ENCODE measurements at places on chromosomes 2 and 18.

- no peak for DNase-seq
Measured at GRCh38 chr18:63290821-63291200, 28.8 kb downstream of the BCL2 start.

DNA sequence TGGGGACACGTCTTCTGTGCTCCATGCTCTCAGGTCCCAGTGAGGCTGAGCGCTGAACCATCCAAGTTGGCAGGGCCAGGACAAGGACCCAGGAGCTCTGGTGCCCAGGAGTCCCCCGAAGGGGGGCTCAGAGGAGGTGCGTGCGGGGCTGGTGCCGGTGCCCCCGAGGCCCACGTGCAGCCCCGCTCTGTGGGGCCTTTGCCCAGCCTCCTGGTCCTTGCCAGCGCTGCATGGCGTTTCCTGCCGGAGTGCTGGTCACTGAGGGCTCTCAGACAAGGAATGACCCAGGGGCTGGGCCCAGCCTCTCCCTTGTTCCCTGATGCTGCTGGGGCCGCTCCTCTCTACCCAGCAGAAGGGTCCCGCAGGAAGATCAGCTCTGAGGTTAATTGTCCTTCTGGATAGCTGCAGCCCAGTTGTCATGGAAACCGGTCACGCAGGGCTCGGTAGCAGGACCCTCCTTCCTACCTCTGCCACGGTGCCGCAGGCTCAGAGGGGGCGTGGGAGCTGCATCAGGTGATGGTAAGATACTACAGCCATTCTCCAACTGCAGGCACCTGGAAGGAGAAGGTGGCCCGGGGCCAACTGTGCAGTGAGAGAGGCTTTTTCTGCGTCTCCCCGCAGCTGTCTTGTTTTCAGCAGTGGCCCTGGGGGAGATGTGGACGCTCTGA lies 64.5 kb downstream of the RRM2 start:
- no peak for DNase-seq

DNA sequence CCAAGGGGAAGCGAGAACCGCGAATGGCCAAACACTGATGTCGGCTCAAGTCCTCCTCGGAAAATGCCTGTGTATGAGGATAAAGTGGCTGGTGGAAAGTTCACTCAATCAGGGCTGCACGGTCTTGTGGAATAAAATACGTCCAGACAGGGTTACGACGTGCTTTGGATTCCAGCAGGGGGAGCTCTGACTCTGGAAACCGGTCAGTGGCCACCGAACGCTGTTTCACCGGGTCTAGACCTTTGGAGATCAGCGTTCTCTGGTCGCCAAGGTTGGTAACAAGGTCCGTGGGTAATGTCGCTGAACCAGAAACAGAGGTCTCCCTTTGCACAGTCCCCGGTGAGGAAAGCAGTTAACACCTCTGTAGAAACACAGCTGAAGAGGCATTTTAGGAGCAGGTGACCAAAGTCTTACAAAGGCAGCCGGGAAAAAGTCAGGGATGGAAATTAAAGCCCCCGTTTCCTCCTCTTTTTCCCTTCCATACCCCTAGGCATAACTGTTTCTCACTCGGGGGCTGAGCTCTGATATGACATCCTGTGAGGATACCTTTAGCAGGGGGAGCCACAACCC lies 47.8 kb downstream of the CDCA7 start:
- peak; percentile 57 for DNase-seq

DNA sequence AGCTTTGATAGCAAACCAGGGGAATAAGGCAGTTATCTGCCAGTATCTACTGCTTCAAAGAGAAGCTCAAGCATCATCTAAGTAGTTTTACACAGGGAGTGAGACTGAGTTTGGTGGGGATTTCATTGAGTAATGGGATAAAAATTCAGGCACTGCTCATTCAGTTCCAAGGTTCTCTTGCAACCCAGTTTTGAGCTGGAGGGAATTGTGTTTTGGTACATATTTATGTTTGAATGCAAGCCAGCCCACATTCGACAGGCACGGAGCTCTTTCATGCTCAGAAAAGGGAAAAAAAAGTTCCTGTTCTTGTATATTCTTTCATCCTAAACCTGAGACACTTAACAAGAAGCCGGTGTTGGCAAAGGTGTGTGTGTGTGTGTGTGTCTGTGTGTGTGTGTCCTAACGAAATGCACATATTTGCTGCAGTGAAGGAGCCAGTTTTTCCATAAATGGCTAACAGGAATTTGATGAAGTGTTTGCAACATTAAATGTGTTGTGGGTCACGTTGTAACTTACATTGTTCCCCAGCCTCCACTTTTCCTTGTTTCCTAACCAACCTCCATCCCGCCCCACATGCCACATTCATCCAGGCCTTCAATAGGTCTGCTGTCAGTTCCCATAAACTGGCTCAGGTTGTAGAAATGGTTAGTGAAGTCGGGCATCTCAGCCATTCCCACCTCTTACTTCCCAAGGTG lies 311.1 kb downstream of the TXNL1 start:
- no peak for DNase-seq

DNA sequence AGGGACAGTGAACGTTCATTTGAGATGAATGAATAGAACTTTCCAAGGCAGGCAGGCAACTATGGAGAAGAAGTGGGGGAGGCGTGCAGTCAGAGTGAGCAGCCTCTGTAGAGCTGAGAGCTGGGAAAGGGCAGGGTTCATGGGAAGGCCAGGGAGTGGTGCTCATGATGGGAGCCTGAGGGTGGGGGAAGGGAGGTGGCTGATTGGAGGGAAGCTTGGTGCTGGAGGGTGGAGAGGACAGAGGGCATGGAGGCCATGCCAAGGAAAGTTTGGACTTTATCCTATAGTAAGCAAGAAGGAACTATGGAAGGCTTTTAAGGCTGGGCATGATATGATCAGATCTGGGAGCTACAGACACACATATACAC lies 47.6 kb upstream of the LGALSL start:
- DNase-seq, result no peak

DNA sequence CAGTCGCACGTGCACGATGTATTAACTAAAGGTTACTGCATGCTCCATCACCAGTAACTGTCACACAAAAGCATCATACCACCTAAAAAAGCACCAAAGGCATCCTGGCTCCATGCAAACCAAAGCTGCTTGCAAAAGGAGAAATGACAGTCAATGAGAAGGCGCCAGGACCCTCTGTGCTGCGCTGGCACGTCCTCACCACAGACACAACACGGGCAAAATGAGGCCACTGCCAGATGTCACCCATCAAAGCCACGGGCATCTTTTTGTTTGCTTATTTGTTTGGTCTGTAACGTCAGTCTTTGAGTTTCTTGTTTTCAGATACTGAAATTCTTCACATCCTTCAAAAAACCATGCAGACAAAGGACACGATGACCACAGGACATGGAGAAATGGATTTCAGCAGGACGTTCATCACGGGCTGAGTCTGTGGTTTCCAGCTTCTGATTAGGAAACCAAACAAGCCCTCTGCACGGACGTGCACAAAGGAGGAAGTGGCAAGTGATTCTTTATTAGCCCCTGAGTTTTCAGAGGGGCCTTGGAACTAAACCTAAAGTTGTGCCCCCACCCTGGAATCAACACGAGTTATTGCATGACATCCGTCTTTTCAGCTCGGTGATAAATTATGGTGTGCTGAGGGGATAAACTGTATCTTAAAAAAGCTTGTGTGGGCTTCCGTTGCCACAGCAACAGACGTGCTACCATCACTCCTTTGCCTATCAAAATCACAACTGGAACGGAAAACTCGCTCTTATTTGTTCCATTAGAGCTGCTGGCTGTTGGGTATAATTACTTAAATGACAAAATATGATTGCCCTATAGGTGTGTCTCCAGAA lies 181.8 kb downstream of the EIPR1 start:
- no peak for DNase-seq

- DNase-seq, result peak; percentile 72
Measured at GRCh38 chr18:48951448-48952286, 902 bp upstream of the SMAD7 start.

DNA sequence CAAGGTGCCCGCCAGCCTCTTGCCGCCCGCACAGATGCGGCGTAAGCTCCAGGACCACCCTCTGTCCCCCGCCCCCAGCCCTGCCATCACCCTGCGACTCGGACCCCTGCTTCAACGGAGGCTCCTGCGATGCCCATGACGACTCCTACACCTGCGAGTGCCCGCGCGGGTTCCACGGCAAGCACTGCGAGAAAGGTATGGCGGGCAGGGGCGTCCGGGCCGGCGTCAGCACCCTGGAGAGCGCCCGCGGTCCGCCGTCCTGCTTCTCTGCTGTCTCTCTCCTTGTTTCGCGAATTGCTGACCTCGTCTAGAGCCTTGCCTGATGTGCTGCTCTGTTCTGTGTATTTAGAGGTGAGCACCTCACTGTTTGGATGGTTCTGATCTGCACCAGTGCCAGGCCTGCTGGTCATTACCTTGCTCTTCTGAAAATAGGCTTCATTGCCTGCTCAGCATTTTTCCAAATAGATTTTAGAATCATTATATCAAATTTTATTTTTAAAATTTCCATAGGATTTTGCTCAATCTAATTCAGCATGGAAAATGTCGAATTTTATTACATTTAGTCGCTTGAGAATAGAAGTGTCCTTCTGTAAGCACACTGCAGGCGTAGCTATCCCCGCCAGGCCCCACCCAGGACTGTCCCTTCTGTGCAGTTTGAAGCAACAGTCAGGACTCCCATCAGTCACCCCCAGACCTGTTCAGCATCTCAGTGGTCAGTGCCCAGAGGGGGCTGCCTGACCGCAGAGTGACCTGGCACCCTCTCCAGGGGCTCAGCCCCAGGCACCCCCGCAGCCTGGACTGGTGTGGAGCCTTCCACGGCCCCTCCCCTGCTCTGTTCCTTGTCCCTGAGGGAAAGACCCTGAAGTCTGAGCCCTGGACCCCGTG lies 51.6 kb downstream of the SNED1 start:
- DNase-seq, result no peak

- no peak for DNase-seq
Measured at GRCh38 chr2:116585669-116586327, 1228.7 kb upstream of the DDX18 start.

DNA sequence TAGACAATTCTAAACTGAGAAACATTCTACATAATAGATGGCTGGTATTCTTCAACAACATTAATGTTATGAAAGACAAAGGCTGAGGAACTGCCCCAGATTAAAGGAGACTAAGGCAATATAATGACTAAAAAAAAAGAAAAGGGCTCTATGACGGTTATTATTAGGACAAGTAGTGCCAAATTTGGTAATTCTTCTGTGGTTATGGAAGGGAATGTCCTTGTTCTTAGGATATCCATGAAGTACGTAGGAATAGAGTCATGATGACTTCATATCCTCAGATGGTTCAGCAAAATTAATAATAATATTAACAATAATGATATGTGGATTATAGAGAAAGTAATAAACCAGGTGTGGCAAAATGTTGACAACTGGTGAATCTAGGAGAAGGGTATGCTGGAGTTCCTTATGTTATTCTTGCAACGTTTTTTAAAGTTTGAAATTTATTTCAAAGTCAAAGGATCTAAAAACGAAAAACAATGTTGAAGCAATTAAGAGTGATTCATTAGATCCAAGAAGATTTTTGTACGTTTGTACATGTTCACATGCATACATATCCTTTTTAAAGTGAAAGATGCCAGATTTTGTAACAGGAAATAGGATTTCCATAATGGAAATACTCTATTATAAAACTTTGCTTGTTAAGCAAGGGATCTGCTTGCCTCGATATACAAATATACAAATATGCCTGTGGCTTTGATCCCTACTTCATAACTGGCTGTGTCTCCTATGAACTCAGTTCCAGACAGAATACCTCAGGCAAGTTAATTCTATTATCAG lies 27.7 kb upstream of the STRN start:
- no peak for DNase-seq

DNA sequence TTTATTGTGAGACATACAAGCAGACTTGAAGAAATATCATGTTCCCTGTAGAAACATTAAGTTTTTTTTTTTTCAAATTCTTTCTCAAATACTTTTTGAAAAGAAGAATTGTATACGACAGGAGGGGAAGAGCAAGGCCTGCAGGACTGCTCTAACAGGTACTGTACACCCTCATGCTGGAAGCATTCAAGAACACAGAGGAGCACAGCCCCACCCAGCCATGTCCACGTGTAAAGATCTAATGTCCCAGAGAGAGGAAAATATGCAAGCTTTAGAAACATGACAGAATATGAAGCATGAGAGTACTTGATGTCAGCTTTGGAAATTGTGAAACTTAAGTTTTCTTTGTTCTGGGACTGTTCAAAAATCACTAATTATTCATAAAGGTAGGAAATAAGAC lies 191.6 kb downstream of the TTC32 start:
- no peak for DNase-seq

GRCh38 chr2:148507970-148508369 lies 136.6 kb upstream of the EPC2 start:
- no peak for DNase-seq

GRCh38 chr2:159609811-159610549 lies 6.4 kb downstream of the BAZ2B start:
- DNase-seq, result no peak

DNA sequence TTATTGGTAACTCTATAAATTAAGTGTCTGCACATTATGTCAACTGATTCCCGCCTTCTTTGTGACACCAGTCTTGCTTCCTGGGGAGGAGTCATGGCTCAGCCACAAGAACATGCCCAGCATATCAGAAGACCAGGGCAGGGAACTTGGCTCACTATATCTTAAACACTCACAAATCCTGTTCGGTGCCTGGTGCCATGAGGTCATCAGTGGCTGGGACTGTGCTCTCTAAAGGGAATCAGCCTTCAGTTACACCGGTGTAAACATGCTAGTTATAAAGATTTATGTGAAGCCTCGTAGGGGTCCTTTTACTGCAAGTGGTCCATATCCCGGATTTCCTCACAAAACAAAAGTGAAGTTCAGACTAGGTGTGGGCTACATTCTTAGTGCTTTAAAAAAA lies 73.1 kb upstream of the ZNF521 start:
- DNase-seq, result no peak

DNA sequence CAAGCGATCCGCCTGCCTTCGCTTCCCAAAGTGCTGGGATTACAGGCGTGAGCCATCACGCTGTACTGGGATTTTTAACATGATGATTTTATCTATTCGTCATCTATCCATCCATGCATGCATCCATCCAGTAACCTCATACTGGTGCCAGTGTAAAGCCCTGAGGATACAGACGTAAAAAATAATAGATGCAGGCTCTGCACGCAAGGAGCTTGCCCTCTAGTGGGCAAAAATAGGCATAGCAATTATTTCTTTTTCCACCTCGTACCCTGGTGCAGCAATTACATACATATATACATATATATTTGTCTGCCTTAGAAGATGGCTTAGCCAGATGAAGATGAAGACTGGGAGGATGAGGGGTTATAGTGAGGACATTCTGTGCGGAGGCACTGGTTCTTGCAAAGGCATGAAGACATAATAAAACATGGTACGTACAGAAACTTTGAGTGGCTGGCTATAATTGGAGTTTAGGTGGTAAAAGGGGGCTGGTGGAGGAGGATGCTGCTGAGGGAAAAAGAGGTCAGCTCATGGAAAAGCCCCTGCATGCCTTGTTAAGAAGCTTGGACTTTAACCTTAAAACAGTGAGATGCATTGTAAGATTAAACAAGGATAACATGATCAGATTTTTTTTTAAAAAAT lies 19.6 kb upstream of the RPIA start:
- peak; percentile 20 for DNase-seq

- no peak for DNase-seq
Measured at GRCh38 chr2:25409468-25409867, 67.7 kb upstream of the DNMT3A start.

Measured in GM18507 (cell line).